ENCODE measurements at places on chromosomes 4 and X. TPM values are rescaled to one million over a fixed set of nuclear protein-coding genes. Genes with fewer than 3 reads are reported as not detected.

Gene SPANXA2
- total RNA-seq = not detected

Gene GAGE2A
- not detected for total RNA-seq

Gene KLKB1
- total RNA-seq = 0.74 TPM

Gene TEC
- total RNA-seq = 2.0 TPM

Gene CPEB2
- total RNA-seq = 25.1 TPM

Gene SSX4
- not detected for total RNA-seq

Gene MAGEB4
- total RNA-seq = not detected

Gene HSFX3
- total RNA-seq = not detected

Gene F8A2
- not detected for total RNA-seq

Gene CACNA1F
- not detected for total RNA-seq

Gene SLBP
- 32.5 TPM for total RNA-seq
